Activated T-cell treated with anti-CD3 and anti-CD28 coated beads for 24 hours (primary cell): ENCODE measurements at places on chromosomes 11 and 22.
A peak's percentile ranks its signal among the peaks of the same experiment; 100 is the strongest.

DNA sequence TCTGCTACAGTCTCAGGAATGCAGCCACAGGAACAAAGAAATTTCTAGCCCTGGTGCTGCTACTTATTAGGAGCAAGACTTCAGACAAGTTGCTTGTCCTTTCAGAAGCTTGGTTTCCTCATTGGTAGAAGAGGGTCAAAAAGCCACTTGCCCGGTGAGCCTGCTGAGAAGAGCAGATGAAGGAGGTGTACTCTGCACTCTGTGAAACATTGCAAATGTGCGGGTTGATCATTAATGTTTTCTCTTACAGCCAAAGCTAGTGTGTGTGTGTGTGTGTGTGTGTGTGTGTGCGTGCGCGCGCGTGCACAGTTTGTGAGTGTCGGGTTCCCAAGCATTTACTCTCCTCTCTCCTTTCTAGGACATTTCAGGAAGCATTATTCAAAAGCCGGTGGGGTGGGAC lies 86.3 kb upstream of the NNMT start:
- DNase-seq = no peak

DNA sequence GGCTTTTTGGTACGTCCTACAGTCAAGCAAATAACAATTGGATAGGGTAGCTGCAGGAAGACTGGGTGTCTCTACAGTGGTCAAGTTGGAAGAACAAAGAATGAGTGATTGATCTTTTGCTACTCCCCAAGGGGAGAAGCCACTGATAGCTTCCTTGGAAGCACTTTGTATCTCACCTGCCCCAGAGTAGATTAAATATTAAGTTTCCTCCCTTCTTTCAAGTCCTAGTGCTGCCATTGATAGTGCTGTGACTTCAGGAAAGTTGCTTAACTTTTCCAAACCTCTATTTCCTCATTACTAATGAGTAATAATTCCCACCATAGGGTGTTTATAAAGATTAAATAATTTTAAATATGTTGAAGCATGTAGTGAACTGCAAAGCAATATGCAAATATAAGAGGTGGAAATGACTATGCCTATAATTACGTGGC lies 35.6 kb upstream of the EHF start:
- DNase-seq = no peak

- DNase-seq = no peak
Measured at GRCh38 chr22:37884420-37884819, 21.7 kb upstream of the MICALL1 start.

DNA sequence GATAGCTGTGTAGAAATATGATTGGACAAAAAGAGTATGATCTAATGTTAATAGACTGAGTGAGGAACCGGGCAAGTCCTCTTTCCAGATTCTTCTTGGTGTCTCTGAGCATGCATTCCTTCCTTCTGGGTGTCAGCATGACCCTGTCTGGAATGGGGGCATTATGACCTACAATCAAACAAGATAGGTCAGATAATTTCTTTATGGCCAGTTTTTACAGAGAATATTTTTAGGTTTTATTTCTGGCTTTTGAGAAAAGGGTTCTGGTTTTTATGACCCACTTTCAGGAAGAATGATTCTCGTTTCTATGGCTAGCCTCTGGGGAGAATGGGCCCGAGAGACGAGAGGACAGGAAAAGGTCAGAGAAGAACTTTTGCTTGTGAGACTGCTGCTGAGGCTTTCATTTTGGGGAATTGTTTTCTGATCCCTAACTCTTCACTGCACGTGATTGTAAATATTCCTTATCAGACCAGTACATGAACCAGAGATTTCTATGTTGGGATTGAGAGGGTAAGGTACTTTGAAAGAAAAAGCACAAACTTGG lies 383.8 kb downstream of the AASDHPPT start:
- DNase-seq = no peak

GRCh38 chr11:5242933-5243815 lies 6.5 kb downstream of the HBG1 start:
- no peak for DNase-seq

GRCh38 chr22:36385491-36386350 lies 2.0 kb downstream of the MYH9 start:
- DNase-seq = peak; percentile 61

- no peak for DNase-seq
Measured at GRCh38 chr22:26993886-26994285, 336.5 kb downstream of the MIAT start.

GRCh38 chr11:62358273-62358672 lies 21.0 kb downstream of the ASRGL1 start:
- no peak for DNase-seq

DNA sequence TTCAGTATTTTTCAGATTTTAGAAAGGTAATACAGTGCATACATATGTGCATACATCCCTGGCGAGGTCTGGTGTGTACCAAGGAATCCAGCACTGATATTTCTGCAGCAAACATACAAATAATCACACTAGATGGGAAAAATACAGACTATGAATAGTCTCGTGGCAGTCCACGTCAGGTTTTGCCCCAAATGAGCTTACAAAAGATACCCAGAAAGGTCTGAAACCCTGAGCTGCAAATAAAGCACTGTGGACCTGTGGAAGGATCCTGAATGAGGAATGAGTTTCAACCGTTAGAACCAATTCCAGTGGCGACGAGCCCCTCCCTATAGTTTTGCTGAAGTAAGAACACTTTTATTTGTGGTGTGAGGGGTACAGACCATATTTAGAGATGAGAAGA lies 24.5 kb downstream of the MAPK1 start:
- no peak for DNase-seq

DNA sequence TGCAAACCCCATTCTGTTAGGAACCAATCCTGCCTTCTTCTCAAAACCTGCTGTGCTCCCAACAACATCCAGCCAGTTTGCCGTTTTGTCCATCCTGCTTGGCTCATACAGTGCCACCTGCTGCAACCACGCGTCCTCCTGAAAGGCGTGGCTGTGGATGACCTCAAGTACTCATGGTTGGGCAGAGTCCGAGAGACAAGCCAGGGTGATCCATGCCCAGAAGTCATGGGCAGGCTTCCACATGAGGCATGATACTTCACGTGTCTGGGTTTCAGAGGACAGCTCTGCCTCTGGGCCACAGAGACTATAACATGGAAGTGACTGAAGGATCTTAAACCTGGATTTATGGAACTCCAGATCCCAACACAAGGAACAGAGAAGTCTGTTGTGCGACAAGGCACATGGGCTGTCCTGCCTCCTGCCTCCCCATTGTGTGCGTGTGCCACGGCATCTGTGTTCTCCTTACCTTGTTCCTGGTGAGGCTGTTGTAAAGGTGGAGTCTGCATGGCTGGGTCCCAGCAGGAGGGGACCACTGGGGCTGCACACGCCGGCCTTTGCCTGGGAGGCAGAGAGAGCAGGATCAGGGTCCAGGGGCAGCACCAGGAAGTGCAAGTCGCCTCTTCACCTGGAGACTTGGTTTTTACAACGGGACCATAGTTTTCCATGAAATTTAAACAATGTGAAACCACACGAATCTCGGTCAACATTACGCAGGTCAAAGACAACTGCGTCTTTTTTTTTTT lies 15.4 kb downstream of the CARS1 start:
- DNase-seq = no peak

DNA sequence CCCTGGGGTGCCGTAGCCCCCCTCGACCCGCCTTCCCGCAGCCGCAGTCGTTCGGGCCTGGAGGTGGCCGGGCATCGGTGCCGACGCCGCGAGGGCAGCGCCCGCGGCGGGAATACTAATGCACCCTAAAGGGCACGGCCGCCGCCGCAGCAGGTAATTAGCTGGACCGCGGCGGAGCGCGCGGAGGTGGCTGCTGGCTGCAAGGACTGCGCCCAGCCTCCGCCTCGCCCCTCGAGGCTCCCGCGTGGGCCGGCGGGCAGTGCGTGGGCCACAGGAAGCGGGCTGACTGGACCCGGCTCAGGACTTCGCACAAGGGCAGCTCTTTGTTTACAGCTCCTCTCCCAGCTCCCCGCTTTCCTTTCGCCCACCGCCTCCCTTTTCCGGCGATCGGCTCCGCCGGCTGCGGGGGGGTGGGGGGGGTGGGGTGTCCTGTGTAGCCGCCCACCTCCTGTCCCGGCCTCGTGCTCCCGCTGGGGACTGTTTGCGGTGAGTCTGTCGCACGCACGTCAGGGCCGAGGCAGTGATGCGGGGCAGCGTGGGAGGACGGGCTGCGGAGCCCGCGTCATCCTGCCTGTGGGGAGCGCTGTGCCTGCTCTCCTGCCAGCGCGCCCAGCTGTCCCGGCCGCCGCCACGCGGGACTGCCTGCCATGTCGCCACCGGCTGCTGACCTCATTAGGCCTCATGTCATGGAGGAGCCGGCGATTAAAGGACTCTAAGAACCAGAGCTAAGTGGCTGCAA lies 53.2 kb downstream of the GRIK4 start:
- no peak for DNase-seq

DNA sequence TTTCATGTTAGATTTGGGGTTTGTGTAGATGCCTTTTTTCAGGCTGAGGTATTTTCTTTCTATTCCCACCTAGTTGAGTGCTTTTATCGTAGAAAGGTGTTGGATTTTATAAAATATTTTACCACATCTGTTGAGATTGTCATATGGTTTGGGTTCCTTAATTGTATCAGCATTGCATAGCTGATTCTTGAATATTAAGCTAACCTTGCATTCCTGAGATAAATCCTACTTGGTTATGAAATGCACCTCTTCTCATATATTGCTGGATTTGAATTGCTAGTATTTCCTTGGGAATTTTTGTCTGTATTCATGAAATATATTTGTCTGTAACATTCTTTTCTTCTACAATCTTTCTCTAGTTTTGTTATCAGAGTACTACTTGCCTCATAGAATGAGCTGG lies 10.1 kb downstream of the XKR3 start:
- DNase-seq = no peak
